GM23248 (cell line): ENCODE measurements at places on chromosomes 4 and X.

GRCh38 chr4:3010577-3010976 lies 47.2 kb downstream of the GRK4 start:
- peak; percentile 60 for DNase-seq

GRCh38 chr4:165439981-165440380 lies 61.2 kb downstream of the CPE start:
- no peak for DNase-seq

DNA sequence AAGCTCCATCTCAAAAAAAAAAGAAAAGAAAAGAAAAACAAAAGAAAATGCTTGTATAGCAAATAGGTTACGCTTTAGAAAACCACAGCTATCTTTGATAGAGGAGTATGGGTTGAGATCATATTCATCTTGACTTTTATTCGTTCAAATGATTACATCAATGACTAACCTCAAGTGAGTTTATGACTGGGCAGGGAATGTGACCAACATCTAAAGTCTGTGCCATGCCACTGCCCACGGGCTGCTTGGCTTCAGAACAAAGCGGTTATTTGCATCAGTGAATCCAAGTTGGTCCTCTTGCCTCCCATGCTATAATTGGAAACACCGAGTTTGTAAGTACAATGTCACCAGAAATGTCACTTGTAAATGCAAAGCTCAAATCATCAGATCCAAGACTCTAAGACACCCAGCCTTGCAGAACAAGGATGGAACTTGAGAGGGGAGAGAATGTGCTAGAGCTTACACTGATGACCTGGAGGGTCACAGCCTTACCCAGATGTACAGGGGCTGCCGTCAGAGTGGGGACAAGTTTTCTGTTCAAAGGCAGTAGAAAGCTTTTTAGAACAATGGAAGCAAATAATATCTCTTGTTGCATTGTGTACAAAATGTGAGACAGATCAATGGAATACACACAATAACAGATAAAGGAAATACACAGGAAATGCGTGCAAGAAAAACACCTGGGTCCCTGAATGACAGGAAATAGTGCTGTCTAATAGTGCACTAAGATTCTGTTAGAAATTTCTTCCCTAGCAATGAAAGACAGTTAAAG lies 8.4 kb upstream of the OPN1LW start:
- peak; percentile 26 for DNase-seq

GRCh38 chr4:76147454-76148141 lies 599 bp downstream of the NUP54 start:
- peak; percentile 87 for DNase-seq

- no peak for DNase-seq
These were observed 57.5 kb upstream of the BMPR1B start for GRCh38 chr4:94700298-94700697.

DNA sequence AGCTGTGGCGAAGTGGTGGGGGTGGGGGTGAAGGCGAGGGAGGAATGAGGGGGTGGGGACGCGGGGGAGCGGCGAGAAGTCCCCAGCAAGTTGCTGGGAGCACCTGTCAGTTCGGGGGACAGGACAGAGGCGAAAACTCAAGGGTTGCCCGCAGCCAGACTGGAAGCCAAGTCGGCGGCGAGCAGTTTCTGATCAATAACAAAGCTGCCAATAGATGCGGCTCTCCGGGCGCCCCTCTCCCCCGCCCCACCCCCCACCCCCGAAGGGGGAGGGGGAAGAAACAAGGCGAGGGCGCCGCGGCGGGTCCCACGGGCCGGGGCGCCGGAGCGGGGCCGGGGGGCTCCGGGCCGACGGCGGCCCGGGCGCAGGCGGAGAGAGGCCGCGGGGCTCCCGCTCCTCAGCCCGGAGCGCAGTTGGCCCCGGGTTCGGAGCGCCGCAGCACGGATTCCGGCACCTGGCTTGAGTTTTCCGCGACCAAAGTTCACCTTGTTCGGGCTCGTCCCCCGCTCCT lies 379 bp downstream of the PDGFC start:
- DNase-seq, result no peak

GRCh38 chr4:8646296-8647093 lies 53.9 kb downstream of the CPZ start:
- no peak for DNase-seq

DNA sequence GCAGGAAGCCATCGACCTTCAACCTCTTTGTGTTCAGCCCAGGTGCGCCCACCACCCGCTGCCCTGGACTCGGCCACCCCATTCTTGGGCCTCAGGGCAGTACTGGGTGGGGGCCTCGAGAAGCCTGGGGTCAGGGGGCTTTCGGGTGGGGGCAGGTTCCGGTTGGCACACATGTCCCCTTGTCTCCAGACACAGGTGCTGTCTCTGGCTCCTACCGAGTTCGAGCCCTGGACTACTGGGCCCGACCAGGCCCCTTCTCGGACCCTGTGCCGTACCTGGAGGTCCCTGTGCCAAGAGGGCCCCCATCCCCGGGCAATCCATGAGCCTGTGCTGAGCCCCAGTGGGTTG lies 7.4 kb upstream of the FGFRL1 start:
- DNase-seq, result no peak
